BJ (cell line): ENCODE measurements at places on chromosomes 11 and 22.

DNA sequence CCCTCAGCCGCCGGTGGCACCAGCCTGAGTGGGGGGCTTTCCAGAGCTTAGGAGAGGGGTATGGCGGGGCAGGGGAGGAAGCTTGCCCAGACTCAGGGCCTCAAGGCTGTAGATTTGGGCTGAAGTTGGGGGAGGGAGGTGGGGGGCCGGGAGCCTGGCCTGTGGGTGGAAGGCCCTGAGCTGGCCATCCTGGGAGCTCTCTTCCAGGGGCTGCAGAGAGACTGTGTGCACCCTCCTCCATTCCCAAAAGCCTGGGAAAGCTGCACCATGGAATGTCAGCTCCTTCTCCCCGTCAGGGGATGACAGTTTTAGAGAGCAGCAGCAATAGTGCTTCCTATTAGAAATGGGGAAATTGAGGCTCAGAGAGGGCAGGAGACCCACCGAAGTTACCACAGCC lies 1.0 kb downstream of the SYT12 start:
- DNase-seq, result no peak

GRCh38 chr22:47435204-47435487 lies 672.7 kb downstream of the TBC1D22A start:
- no peak for DNase-seq

DNA sequence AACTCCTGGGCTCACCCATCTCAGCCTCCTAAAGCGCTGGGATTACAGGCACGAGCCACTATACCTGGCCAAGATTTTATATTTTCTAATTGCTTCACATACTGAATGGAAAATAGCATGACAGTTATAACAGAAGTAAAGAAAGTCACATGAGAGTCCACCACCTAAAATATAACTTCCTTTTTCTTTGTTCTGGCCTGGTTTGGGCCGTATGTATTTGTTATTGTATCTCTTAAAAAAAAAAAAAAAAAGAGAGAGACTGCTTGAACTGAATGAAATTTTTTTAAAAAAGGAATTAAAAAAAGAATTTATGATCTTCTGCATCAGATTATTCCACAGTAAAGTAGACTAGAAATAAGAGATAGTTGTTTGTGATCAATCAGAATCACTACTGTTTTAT lies 86.0 kb upstream of the GRIK4 start:
- DNase-seq, result no peak

DNA sequence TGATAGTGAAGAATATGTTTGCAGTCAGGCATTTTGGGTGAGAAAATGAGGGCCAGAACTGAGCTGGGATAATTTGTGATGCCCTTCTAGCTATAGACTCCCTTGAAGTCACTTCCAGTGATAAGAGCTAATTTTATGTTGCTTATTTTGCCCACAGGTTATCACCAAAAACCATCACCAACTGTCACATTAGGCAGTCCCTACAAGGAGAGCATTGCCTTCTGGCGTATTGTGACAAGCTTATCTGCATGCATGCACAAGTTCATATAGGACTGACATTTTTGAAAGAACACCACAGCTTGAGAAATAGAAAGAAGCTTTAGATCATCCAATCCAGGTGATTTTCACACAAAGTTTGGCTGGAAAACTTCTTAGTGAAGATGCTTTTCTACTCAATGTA lies 735.3 kb upstream of the RAG2 start:
- no peak for DNase-seq

GRCh38 chr22:37746366-37747079 lies 49.7 kb downstream of the TRIOBP start:
- no peak for DNase-seq

DNA sequence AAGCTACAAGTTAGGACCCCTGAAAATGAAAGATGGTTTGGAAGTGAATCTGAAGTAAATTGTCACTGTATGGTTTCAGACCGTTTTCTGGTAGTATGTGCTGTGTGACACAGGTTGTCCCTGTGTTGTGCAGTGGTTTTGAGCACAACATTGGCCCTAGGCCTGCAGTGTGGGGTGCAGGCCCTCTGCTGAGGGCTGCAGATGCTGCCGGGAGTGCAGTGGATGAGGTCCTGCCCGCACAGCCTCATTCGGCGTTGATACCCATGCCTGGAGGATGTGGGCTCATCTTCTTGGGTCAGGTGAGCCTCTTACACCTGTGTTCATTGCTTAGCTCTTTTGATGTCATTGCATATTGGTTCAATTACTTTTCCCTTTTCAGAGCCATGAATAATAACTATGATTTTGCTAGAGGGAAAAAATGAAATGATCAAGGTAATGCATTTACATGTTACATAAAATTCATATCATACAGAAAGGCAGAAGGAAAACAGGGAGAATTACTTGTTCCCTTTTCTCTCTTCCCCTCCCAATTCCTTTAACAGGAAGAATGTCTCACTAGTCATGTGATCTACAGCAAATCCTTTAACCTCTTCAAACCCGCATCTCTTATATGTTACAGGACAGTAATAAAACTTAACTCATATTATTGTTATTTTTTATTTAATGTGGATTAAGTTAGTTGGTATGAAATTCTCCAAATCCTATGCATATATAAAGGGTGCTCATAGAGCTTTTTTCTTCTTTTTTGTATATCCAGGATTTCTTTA lies 48.7 kb downstream of the PTPRJ start:
- DNase-seq, result no peak

GRCh38 chr11:85826116-85826855 lies 15.3 kb upstream of the SYTL2 start:
- DNase-seq, result no peak

DNA sequence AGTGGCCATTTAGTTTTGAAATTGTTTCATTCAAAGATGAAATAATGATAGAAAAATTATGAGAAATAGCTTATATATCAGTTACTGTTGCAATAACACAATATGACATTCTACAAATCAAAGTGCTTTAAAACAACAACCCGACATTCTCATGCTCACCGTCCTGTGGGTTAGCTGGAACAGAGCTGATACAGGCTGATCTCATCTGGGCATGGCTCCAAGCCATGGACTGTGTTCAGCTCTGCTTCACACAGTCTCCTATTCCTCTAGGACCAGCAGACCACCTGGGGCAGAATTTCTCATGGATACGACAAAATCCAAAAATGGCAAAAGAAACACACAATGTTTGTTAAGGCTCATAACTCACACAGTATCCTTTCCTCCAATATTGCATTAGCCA lies 178.6 kb downstream of the CNTN5 start:
- no peak for DNase-seq

DNA sequence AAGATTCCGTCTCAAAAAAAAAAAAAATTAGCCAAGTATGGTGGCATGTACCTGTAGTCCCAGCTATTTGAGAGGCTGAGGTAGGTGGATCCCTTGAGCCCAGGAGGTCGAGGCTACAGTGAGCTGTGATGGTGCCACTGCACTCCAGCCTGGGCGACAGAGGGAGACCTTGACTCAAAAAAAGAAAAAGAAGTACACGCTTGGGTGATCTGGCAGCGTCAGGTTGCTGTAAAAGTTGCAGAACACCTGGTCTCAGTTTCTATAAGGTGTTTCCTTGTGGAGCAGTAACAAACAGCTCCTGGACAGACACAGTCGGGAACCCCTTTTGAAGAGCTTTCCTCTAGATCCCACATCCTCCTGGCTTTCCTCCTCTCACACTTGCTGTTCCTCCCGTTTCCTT lies 45.8 kb downstream of the SCGB1A1 start:
- no peak for DNase-seq

GRCh38 chr11:32259641-32260081 lies 168.8 kb downstream of the RCN1 start:
- no peak for DNase-seq

- no peak for DNase-seq
Observed at GRCh38 chr11:82631722-82632630, 101.7 kb downstream of the FAM181B start.

DNA sequence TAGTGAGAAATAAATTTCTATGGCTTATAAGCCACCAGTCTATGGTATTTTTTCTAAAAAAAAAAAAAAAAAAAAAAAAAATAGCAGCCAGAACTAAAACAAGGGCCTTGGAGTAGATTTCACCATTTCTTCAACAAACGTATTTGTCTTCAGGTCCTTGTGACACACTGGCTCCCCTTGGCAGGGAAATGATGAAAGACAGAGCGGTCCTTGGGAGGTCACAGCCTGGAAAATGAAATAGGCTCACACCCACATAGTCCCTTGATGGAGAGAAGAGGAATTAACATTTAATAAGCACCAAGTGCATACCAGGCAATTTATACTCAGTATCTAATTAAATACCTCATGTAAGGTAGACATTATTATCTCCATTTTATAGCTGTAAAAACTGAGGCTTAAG lies 25.7 kb upstream of the ACER3 start:
- DNase-seq, result no peak

- no peak for DNase-seq
Observed at GRCh38 chr11:1924646-1925372, 5.3 kb downstream of the TNNT3 start.
